ENCODE measurements at places on chromosomes 12 and 14.

GRCh38 chr12:89529738-89530137 lies 3.9 kb upstream of the POC1B start:
- no peak for DNase-seq

GRCh38 chr12:79843978-79844377 lies 90.9 kb downstream of the PPP1R12A start:
- DNase-seq: no peak

DNA sequence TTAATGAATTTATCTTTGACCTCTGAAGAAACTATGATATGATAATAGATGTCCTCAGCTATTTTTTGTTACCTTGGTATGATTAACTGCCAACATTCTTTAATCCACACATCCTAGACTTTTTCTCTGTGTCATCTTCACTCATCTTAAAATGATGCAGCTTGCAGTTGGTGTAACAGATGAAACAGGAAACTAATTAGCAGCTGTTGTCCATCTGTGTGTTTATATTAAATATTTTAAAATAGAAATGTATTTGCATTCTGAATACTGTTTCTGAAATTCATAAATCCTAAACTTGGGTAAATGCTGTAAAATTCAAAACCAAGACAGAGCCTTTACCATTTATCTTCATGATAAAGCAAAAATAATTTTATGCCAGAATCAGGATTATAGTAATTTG lies 56.1 kb upstream of the GARIN2 start:
- DNase-seq: no peak

GRCh38 chr12:22329621-22330020 lies 4.9 kb downstream of the ST8SIA1 start:
- DNase-seq: no peak

GRCh38 chr12:28110329-28110728 lies 79.9 kb upstream of the CCDC91 start:
- DNase-seq: no peak

DNA sequence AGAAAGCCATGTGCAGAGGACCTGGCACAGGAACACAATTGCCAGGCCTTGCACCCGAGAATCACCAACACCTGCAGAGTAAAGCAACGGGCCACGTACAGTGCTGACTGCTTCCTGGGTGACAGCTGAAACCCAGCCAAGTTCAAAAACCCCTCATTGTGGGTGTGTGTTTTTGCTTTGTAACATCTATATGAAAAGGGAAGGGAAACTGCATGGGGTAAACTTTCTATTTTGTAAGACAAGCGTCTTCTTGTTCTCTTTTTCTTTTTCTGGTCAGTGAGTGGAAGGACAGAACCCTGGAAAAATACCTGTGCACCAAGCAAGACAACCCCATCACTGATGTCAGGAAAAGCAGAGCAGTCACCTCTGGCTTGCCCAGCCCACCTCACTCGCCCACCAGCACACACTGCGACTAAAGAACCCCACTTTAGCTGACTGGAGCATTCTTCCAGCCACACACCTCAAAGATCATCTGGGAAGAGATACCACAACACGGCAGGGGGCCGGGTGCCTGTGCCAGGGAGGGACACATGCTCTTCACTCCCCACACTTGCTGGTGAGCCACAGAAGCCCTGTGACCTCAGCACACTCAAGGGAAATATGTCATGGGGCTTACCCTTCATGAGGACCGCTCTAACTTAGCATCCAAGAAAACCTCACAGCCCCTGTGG lies 172.3 kb downstream of the NDUFA12 start:
- DNase-seq: no peak

- no peak for DNase-seq
Observed at GRCh38 chr14:78022059-78022458, 148.1 kb upstream of the NRXN3 start.
